Left lung (tissue), 14 donors: ENCODE measurements at places on chromosomes 11 and 22.

- DNase-seq: no peak
Observed at GRCh38 chr11:113572136-113572735, 97.0 kb upstream of the DRD2 start.

DNA sequence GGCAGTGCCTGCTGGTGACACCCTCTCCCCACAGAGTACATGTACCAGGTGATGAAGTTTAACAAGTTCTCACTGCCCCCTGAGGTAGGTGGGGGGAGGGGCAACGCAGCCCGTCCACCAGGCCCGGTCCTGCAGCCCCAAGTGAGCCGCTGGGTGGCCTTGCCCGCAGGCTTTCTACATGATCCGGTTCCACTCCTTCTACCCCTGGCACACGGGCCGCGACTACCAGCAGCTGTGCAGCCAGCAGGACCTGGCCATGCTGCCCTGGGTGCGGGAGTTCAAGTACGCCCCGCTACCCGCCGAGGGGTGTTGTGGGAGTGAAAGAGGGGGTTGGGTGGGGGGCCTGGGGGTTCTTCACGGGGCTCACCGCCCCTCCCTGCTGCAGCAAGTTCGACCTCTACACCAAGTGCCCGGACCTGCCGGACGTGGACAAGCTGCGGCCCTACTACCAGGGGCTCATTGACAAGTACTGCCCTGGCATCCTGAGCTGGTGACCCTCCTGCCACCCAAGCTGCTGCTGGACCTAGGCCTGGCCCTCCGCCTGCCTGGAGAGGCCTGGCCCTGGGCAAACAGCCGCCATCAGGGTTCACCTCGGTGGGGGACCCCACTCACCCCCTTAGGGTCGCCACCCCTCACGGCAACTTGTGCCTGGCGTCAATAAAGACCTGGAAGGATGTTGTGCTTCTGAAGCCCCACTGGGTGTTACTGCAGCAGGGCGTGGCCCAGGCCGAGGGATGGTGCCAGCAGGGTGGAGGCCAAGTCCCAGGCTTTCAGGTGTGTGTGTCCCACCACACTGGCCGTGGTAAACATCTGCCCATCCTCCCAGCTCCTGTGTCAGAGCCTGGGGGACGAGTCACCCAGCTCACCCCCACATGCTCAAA lies 2.9 kb downstream of the MIOX start:
- no peak for DNase-seq

GRCh38 chr11:33723238-33723881 lies 12.9 kb downstream of the CD59 start:
- no peak for DNase-seq

- DNase-seq: no peak
Observed at GRCh38 chr11:88280673-88281316, 56.7 kb downstream of the CTSC start.

GRCh38 chr11:8917157-8917825 lies 6.3 kb downstream of the AKIP1 start:
- DNase-seq: no peak

DNA sequence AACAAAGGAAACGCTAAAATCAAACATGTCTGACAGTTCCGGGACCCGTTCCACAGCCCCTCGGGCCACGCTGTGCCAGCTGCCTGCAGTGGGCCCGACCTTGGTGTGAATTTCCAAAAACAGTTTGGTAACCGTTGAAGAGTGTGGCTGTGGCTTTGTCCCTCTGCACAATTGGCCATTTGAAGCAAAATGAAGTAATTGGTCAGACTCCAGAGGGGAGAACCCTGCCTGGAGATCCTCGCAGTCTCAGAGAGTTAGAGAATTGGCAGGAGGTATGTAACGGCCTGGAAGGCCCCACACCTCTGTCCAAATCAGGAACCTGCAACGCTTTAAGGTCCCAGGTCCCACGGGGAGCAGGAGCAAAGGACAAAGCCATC lies 26.3 kb downstream of the TRMU start:
- no peak for DNase-seq
